ENCODE measurements at places on chromosomes 3 and 15.

DNA sequence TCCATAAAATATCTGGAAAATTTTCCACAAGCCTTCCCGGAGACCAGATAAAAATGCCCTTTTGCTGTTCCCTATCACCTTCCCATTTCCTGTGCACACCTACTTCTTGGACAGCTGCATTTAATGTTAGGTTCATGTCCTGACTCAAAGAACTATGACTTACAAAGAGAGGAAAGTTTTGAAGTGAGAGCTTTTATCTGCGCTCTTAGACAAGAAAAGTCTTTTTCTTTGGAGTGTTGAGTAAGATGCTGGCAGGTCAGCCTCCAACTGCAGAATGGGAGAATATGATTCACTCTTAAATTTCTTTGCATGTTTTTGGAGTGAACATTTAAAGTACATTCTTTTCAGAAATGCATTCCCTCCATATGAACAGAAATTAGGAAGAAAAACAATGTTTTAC lies 147.3 kb upstream of the DPH6 start:
- DNase-seq, result no peak

DNA sequence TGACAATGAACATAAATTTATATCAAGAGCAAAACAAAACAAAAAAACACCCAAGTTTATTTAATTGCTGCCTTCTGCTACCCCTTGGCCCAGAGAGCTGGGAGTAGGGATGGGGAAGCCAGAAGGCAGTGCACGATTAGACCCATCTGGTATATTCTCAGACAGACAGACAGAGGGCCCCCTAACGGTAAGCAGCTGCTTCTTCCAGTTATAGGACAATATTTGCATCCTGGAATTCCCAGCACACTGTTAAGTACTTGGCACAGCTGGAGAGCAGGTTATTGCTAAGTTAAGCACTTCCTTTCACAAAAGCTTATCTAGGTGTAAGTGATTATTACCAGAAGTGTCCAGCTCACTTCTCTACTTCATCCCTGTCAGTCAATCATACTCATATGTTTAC lies 39.3 kb downstream of the C2CD4B start:
- no peak for DNase-seq

- DNase-seq, result no peak
Observed at GRCh38 chr3:49805897-49806701, 3.0 kb downstream of the INKA1 start.

DNA sequence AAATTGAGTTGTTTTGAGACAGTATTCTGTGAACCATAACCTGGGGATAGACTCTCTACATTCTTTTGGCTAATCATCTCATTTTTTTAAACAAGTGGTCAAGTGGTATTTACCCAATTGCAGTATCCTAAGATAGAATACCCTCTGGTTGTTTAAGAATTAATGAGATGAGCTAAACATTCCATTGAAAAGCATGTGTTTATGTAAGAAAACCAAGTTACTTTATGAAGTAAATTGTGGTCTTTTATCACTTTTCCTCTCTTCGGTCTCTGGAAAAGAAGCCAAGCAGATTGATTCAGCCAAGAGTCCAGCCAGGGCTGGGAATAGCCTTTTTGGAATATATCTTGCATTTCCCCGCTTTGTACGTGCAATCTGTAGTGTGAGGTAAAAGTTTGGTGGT lies 185.7 kb upstream of the TOPAZ1 start:
- DNase-seq, result no peak

DNA sequence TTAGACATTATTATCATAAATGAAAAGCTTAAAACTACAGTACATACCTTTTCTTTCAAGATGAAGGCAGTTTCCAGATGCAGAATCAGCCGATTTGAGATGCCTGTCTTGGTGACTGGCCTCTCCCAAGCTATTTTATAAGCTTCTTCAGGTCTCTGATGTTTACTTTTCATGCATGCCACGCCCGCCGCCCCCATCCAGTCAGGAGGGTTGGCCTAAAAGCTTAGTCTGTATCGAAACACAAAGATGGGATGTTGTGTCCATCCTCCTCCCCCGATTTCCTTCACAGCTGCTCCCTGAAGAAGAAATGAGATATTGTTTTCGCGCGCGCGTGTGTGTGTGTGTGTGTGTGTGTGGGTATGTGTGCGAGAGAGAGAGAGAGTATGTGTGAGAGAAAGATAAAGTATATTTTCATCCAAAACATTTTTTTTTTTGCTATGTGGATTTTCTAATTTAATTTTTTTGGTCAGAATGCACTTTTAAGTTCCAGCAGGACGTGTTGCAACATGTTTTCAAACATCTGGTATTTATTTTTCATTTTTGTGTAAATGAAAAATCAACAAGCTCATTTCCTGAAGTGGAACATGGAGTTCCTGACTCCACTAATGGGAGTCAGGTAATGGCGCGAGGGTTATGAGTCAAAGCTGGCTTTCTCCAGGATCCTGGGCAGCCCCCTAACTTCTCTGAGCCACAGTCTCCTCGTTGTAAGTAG lies at the start of gene APOD:
TSS of gene APOD (minus strand) at position 110 of the 712 bp plus-strand sequence. CDS start 4,479 bp downstream, outside the sequence.
- no peak for DNase-seq

DNA sequence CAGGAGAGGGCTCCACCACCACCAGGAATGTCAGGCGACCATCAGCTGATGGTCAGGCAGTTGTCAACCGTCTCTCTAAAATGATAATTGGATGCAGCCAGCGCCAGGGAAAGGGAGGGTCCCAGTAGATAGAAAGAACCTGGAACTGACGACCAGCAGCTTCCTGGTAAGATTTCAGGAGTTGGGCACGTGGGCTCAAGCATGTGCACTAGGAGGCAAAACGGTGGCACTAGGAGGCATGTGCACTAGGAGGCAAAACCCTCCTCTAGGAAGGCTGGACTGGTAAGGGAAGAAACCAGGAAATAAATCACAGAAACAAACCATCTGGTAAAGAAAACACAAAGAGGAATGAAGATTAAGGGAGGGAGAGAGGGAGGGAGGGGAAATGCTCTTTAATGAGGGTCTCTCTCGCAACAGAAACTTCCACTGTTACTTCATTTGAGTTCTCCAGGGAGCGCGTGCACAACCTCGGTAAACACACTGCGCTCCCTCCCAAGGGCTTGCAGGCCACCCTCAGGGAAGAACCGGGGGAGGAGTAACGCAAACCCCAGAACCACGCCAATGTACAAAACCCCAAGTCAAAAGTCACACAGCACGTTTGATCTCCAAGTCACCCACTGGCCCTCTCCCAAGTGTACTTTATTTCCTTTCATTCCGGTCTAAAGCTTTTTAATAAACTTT lies 116.7 kb downstream of the XXYLT1 start:
- no peak for DNase-seq

DNA sequence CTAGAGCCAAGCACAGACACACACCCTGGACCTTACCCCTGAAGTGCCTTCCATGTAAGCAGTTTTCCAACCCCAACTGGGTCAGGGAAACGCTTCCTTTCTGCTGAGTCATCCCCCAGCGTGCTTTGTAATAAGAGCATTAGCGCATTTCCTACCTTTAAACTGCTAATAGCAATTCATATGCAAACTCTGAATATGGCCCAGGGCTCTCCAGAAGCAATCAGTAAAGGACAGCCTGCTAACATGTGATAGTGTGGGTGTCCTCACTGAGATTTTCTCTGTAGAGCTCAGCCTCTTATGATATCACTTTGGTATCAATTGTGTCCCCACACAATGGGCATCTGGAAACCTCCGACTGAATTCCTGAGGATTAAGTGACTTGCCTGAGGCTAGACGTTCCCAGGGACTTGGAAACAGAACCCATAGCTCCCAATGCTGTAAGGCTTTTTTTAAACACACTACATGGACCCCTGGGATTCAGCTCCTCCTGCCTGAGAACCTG lies 5.6 kb downstream of the GABRB3 start:
- DNase-seq, result no peak

GRCh38 chr3:125186261-125186787 lies 26.2 kb downstream of the SLC12A8 start:
- DNase-seq, result no peak

DNA sequence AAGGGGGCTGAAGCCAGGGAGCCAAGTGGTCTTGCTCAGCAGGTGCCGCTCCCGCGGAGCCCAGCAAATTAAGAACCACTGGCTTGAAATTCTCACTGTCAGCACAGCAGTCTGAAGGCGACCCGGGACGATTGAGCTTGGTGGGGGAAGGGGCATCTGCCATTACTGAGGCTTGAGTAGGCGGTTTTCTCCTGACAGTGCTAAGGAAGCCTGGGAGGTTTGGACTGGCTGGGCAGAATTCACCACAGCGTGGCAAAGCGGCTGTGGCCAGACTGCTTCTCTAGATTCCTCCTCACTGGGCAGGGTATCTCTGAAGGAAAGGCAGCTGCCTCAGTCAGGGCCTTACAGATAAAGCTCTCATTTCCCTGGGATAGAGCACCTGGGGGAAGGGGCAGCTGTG lies 57.0 kb upstream of the GPR149 start:
- no peak for DNase-seq

DNA sequence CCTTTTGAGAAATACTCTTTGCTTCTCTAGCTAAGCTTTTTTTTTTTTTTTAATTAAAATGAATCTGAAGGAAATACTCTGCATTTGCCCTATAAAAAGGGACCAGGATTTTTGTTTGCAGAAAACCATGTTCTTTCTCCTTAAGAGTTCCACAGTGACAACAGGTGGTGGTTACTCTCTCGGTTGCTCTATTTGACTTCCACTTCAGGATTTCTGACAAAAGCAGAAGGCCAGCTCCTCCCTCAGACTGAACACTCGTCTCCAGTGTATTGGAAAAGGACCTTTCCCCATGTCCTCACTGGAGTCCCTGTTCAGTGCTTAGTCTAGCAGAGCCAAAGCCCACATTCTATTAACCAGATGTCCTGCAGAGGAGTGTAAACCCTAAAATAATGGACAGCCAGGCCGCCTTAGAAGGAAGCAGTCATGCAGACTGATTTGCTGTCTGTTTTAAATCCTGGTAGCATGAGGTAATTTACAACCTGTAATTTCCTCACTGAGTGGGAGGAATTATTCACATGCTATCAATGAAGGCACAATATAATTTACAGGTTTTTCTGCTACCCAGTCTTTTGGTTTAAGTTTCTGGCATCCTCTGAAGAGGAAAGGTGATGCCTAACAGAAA lies 599.3 kb downstream of the PYDC2 start:
- no peak for DNase-seq

DNA sequence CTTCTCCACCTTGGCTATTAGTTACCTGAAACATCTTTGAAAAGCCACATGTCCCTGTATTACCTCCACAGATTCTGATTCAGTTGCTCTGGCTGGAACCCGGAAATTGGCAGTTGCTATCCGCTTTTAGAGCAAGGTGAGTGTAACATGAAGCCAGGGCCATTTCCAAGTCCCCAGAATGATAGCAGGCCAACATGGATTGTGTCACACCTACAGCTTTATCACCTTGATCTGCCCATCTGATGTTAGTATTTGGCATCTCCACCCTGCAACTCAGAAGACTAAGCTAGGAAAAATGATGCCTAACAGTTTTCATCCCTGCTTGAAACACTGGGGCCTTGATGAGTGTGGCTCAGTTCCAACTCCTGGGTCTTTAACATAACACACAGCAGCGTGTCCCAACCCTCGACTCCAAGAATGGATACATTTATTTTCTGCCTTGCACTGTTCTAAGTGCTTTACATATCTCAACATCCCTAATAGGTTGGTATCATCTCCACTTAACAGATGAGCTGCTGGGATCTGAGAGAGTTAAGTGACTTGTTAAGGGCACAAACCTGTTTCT lies 21.3 kb upstream of the NUDT16 start:
- no peak for DNase-seq
